EL (cell line): ENCODE measurements at places on chromosomes 12 and 14.

GRCh38 chr12:77236066-77236465, 170.7 kb upstream of the E2F7 start:
- no peak for DNase-seq

DNA sequence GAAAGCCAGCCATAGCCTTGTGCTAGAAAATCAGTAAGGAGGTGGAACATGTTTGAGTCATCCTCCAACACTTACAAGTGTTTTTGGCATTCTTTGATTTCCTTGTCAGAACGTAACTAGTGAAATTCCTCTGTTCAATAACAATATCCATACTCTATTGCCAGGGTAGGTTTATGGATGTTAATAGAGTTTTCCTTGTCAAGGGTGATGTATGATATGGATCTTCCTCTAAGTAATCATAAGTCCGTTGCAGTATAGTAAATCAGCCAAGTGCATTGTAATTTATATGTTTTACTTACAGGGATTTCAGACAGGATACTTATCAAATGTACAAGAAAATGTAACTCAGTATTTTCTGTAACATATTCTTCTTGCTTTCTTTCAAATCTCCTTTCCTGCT, 19.4 kb downstream of the NAV3 start:
- DNase-seq, result no peak

- no peak for DNase-seq
These were observed 40.6 kb upstream of the VSX2 start for GRCh38 chr14:74198441-74199234.

- DNase-seq, result no peak
These were observed 17.5 kb upstream of the CELA1 start for GRCh38 chr12:51364001-51364400.

DNA sequence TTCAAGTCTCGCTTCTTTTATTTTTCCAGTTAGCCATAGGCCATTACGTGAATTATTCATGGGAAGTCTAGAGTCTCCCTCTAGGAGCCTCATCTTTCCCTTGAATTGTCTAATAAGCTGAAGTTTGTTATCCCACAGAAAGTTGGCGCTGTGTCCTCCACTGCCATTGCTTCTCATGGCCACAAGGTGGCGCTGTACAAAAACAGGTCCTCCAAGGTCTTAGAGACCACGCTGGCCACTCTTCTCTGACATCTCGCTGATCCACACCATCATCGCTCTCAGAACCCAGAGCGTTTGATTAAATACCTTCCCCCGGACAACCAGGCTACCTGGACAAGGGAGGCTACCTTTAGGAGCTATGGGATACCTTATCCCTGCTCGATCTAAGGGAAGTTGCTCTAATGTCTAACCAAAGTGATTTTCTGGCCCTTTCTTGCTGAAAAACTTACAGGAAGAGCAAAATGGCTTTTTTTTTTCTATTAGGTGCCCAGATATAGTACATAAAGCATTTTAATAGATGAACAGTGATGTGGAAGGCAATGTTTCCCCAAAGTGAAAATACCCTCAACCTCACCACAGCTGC, 110.0 kb downstream of the CCDC60 start:
- peak; percentile 26 for DNase-seq

DNA sequence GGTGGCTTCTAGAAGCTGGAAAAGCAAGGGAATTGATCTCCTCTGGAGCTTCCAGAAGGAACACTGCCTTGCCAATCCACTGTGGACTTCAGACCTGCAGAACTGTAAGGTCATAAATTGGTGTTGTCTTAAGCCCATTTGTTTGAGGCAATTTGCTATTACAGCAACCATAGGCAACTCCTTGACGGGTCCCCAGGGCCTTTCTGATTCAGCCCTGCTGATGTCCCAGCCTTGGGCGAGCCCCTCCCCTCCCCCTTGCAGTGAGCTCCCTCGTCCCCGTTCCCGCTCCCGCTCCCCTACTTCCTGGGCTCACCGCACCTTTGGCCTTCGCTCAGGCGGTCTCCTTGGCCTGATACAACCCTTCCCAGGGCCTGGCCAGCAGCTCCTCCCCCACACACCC, 18.9 kb upstream of the DIO3 start:
- no peak for DNase-seq

GRCh38 chr14:59919570-59920377, at the start of gene LRRC9:
Gene LRRC9 (plus strand): TSS chr14:59920144.
- DNase-seq, result peak; percentile 3

DNA sequence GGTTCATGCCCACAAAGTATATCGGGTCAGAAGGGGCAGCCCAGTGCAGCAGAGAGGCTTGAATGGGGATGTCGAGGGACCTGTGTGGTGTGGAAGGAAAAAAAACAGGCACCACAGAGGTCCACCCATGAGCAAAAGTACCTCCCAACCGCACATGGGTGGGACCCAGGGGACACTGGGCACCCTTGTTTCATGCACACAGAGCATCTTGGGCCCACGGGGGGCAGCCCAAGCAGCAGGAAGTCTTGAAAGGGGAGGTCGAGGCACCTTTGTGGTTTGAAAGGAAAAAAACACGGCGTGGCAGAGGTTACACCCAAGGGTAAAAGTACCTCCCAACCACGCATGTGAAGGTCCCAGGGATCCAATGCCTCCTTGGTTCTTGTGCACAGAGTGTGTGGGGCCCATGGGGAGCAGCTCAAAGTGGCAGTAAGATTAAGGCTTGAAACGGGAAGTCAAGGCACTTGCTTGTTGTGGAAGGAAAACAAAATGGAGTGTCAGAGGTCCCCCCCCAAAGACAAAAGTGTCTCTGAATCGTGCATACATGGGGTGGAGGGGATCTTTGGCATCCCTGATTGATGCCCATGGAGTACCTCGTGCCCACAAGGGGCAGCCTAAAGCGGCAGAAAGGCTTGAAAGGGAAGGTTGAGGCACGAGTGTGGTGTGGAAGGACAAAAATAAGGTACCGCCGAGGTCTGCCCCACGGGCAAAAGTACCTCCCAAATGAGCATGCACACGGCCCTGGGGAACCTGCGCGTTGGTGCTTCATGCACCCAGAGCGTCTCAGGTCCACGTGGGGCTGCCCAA, 575.5 kb downstream of the ALG10 start:
- no peak for DNase-seq

GRCh38 chr12:2291182-2291832, 238.5 kb downstream of the CACNA1C start:
- no peak for DNase-seq

GRCh38 chr12:116093915-116094314, 183.6 kb downstream of the MED13L start:
- no peak for DNase-seq

GRCh38 chr12:79782172-79782900, 91.6 kb upstream of the PAWR start:
- DNase-seq, result peak; percentile 57

DNA sequence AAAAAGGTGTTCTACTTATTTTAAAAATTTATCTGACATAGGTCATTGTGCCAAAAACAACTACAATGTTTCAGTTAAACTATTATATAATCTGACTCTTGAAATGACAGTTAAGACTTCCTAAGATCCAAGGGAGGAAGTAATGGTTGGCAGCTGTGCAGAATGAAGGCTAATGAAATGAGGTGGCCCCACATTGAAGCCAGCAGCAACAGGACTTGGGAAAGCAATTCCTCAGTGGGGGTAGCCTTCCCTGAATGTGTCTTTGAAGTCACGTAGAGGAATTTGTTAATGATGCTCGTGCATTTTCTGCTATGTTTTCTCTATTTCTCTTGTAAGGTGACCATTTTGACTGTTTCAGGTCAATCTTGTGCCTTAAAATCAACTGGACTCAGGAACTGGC, 162.4 kb upstream of the DAAM1 start:
- DNase-seq, result no peak

GRCh38 chr14:104819361-104819781, 18.5 kb downstream of the ZBTB42 start:
- no peak for DNase-seq

GRCh38 chr12:77540097-77540496, 290.6 kb upstream of the NAV3 start:
- no peak for DNase-seq

GRCh38 chr12:92938638-92939037, 9.5 kb upstream of the EEA1 start:
- no peak for DNase-seq

GRCh38 chr14:23620177-23620702, 15.9 kb upstream of the DHRS2 start:
- DNase-seq, result no peak

GRCh38 chr12:129594098-129594497, 309.7 kb downstream of the TMEM132D start:
- no peak for DNase-seq

- DNase-seq, result no peak
These were observed 24.7 kb upstream of the HDAC7 start for GRCh38 chr12:47844264-47845019.

DNA sequence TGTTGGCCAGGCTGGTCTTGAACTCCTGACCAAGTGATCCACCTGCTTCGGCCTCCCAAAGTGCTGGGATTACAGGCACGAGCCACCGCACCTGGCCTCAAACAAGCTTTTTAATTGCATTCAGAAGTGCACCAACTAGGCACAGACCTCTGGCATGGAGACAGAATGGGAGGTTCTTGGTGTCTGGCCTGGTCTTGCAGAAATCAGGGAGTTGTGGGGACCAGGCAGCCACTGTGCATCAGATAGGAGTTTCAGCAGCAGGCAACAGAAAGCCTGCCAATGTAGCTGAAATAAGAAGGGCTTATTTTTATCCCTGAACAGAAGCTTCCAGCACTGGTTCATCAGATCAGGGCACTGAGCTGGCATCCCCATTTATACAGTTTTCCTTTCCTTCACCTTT, 22.2 kb upstream of the TCL1B start:
- DNase-seq, result no peak

- DNase-seq, result no peak
These were observed 382.7 kb downstream of the RGS6 start for GRCh38 chr14:72314808-72315435.

GRCh38 chr12:42689699-42690098, 100.2 kb upstream of the PRICKLE1 start:
- no peak for DNase-seq

DNA sequence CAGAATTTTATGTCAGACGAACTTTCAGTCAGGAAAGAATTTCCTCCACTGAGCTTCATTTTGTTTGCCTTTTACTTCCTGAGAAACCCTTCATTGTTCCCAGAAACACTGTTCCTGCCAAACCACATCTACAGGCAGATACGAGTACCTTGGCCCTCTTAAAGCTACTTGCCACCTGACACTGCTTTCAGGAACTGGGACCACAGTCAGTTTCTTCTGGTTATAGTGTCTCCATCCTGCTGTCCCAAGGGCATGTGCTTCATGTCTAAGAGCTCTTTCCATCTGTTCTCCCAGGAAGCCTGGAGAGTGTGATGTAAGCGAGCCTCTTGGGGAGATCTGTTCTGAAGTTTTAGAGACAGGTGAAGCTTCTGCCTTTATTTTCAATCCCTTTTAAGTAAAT, 161.7 kb upstream of the PLEKHA5 start:
- no peak for DNase-seq

GRCh38 chr12:124238886-124239285, 56.0 kb upstream of the RFLNA start:
- no peak for DNase-seq

- DNase-seq, result peak; percentile 38
These were observed 1117.6 kb upstream of the TMEM132C start for GRCh38 chr12:127149226-127149964.

GRCh38 chr14:95815226-95815690, 61.4 kb upstream of the TUNAR start:
- DNase-seq, result no peak

GRCh38 chr12:112473056-112473455, 54.3 kb downstream of the PTPN11 start:
- DNase-seq, result no peak

DNA sequence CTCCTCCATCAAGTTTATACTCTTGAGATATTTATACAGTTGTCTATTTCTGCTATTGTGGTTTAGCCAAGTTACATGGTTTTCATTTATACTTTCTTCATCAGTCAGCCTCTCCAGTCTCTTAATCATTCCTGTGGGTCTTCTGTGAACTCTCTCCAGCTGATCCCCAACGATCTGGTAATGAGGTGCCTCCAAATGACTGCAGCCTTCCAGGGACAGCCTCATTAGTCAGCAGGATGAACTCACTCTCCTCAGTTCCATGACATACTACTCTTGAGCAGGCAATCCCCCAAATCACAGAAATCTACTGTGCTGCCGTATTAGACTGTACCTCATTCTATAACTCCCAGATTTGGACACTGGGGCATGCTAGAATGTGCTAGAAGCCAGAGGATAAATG, 15.3 kb downstream of the AREL1 start:
- peak; percentile 85 for DNase-seq

DNA sequence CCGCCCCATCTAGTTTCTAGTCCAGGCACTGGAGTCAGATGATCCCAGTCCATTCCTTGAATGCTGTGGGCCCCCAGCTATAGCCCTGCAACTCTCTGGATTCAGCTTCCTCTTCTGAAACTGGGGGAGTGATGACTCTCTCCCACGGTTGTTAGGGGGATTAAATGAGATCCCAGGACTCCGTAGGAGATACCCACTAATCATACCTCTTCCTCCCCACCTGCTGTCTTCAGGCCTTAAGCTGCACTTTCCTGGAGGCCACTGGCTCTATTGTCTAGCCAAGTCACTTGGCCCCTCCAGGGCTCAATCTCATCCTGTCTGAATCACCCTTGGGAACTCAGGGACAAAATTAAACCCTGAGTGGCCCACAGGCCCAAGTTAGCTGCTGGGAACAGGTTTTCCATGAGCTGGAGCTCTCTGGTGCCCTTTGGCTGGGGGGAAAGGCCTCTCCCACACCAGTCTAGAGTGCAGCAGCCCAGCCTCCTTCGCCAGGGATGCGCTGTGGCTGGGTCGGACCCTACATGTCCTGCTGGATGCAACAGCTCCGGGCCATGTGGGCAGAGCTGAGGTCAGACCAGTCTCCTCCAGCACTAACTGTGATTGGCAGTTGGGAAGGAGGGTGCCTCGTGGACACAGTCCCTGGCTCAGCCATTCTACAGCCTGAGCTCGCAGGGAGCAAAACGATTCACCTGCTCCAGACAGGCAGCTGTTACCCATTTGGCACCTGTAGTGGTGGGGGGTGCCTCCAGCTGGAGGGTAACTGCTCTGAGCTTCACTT, 6.0 kb upstream of the ASB2 start:
- no peak for DNase-seq

- DNase-seq, result no peak
These were observed 10.5 kb upstream of the PNMA1 start for GRCh38 chr14:73724696-73725095.

DNA sequence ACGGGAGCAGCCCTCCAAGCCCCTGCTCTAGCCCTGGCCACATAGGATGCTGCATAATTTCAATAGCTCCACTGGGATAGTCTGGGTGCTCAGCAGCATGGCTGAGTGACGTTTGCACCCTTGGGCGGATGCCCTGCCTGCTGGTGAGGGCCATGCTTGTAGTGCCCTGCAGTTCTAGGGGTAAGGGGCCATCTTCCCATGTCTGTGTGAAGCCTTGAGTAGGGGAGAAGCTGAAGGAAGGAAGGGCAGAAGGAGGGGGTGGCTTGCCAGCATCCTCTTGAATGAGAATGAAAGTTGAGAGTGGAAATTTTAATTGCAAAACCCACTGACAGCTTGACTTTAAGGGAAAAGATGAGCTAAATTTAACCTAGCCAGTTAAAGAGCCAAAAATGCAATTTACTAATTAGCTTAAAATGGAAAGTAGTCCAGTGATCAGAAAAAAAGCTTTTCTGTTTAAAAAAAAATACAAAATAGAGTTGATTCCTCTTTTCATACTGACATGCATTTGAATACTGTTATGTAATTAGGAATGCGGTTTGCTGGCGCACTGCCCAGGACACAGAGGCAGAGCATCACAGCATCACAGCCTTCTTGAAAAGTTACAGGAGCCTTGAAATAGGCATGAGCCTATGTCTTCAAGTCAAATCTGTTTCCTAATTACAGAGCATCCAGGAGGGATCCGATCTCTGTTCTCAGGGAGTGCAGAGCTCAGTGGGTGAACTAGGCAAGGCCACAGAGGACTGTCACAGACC, 18.5 kb upstream of the EML1 start:
- DNase-seq, result peak; percentile 58
